ENCODE measurements at places on chromosomes 16 and 17.

DNA sequence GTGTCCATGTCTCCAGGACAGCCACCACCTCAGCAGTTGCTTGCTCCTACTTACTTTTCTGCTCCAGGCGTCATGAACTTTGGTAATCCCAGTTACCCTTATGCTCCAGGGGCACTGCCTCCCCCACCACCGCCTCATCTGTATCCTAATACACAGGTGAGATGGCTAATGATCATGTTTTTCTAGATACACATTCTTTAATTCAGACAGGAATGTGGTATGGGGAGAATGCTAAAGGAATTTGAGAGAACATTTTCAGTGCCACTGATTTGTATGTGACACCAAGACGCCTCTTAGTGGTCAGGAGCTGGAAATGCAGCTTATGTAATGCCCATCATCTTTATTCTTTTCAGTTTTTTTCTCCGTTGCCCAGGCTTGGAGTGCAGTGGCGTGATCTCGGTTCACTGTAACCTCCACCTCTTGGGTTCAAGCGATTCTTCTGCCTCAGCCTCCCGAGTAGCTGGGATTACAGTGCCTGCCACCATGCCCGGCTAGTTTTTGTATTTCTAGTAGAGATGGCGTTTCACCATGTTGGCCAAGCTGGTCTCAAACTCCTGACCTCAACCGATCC lies 8.9 kb upstream of the RAPGEFL1 start:
- DNase-seq, result no peak

GRCh38 chr16:55367866-55368603 lies 44.0 kb downstream of the IRX6 start:
- DNase-seq, result no peak

DNA sequence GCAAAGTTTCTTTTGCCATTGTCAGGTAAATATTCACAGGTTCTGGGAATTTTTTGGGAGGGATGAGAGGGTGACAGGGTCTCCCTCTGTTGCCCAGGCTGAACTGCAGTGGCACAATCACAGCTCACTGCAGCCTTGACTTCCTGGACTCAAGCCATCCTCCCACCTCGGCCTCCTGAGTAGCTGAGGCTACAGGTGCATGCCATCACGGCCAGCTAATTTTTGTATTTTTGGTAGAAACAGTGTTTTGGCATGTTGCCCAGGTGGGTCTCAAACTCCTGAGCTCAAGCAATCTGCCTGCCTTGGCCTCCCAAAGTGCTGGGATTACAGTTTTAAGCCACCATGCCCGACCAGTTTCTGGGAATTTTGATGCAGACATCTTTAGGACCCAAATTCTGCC lies 53.0 kb downstream of the IQCK start:
- no peak for DNase-seq

- DNase-seq, result peak; percentile 45
These were observed 19.9 kb upstream of the GPATCH8 start for GRCh38 chr17:44522883-44523671.

GRCh38 chr17:74201250-74201649 lies 2.2 kb upstream of the RPL38 start:
- no peak for DNase-seq

DNA sequence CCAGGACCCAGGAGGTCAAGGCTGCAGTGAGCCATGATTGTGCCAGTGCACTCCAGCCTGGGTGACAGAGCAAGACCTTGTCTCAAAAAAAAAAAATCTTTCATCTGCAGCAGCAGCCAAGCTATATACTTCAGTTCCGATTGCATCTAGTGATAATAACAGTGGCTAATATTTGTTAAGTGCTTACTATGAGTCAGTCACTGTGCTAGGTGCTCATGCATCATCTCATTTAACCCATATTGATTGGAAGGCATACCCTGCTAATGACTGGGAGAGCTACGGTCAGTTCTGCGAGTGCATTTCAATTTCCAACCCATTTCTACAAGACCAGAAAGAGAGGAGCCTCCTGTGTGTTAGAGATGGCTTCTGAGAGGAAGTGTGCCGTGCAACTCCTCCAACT lies 7.7 kb upstream of the TUBG2 start:
- DNase-seq, result no peak

- no peak for DNase-seq
These were observed 12.5 kb downstream of the C16orf90 start for GRCh38 chr16:3482659-3483241.

DNA sequence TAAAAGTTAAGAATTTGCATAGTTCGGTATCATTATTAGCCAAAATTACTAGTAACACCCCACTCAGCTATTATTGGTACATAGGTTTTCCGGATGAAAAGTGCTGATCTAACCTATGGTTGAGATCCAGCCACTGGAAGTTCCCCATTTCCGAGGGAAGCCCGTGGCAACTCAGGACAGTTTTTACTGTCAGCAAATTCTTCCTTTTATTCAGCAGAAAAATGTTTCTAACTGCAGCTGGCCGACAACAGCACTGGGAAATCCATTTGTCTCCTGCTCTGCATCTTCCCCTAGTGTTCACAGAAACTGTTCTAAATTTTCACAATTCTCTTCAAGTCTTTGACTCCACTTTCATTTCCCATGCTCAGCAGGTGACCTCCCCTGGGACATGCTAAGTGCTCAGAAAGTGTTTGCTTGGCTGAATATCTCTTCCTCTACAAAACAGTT lies 15.5 kb upstream of the MMD start:
- DNase-seq, result no peak

GRCh38 chr16:88999457-89000206 lies 22.6 kb upstream of the CBFA2T3 start:
- no peak for DNase-seq

- DNase-seq, result no peak
These were observed at the start of gene IL32 for GRCh38 chr16:3065069-3065741. Gene IL32 (plus strand): TSS chr16:3065640. CDS start chr16:3065812, 172 bp downstream.

- DNase-seq, result no peak
These were observed 6.1 kb downstream of the DBNDD1 start for GRCh38 chr16:90012991-90013745.

Measured in GM18507 (cell line).